ENCODE measurements at places on chromosomes 13 and 19. TPM values are rescaled to one million over a fixed set of nuclear protein-coding genes. Genes with fewer than 3 reads are reported as not detected.

PRKD2 gene
- total RNA-seq: 70.8 TPM

ZNF350 gene
- 14.2 TPM for total RNA-seq

IGFL3 gene
- total RNA-seq: not detected

GPR12 gene
- 0.14 TPM for total RNA-seq

DNA sequence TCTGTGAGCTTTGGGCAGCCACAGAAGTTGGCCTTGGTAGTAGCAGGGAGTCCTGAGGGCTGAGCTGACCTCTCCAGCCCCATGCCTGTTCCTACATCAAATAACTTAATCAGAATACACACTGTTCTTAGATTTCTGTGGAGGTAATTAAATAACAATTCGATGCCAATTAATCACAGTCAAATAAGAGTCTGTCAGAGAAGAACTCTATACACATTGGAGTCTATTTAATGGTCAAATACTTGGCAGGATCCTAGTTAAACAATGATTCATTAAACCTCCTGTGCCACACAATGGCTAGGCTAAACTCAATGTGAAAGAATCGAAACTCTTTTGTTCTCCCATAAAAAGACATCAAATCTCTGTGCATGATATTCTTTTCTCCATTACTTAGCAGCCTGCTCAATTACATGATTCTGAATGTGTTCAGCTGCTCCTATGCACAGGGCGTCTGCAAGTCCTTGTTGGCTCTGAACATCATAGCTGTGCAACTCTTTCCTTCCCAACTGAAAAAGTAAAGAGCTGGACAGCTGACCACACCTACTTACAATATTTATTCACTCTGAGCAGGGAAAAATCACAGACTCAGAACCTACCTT is 173.1 kb downstream of the ABCC4 start:
- H3K27me3 ChIP-seq: no peaks in the 10 kb centered on the region
- H3K4me1 ChIP-seq: peaks cover 22% of the 10 kb centered on the region
- peaks cover 13% of the 10 kb centered on the region for H3K36me3 ChIP-seq
- peak overlapping the region; percentile 67 for H3K27ac ChIP-seq

DNA sequence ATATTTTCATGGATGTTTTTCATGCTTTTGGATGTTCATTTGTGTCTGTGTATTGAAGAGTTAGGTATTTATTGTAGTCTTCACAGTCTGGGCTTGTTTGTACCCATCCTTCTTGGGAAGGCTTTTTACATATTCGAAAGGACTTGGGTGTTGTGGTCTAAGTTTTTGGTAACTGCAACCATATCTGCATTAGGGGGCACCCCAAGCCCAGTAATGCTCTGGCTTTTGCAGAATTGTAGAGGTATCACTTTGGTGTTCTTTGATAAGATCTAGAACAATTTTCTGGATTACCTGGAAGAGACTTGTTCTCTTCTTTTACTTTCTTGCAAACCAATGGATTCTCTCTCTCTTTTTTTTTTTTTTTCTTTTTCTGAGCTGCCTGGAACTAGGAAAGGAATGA is 581.3 kb downstream of the DACH1 start:
- no peak for DNase-seq
- no peak overlapping the region for H3K27ac ChIP-seq
- H3K27me3 ChIP-seq: no peaks in the 10 kb centered on the region
- H3K36me3 ChIP-seq: no peaks in the 10 kb centered on the region
- no peak overlapping the region for H3K4me3 ChIP-seq
- H3K4me1 ChIP-seq: no peaks in the 10 kb centered on the region

DNA sequence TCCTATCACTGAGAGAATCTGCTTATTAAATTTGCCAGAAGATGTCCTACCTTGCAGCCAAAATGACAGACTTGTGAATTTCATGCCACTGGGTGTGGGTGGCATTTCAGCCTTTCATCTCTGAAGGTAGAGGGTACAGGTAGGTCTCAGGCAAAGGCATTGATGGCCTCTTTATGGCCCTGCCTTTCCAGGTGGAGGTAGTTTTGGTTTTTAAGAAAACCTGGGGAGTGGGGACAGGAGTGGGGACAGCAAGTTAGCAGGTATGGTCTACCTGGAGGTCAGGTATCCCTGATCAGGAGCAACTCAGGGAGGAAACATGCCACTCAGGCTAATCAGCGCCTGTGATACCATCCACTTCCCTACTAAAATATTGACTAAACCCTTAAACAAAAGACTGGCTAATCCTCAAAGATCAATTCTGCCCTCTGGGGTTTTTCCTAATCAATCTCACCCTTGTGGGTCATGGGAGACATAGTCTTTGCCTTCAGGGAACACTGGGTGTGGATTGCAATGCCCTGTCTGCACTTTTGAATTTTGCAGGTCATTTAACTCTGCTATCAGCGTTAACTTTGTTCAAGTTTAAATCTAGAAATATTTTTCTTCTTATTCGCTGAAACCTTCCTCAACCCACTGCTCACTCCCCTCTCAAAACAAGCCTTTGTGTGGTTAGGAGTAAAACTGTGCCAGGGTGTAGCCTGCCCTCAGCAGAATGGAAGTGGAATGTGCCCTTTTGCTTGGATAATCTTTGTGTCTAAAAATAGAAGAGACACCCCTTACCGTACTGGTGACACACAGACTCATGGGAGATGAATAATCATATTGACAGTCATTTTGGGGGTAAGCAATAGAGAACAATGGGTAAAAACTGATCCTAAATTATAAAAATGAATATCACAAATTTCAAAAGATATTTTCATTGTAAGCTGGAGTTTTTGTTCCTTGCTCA is 233.7 kb downstream of the COG6 start:
- no peaks in the 10 kb centered on the region for H3K36me3 ChIP-seq
- peaks cover 18% of the 10 kb centered on the region for H3K4me1 ChIP-seq
- no peak overlapping the region for H3K4me3 ChIP-seq
- H3K27ac ChIP-seq: peak overlapping the region; percentile 3

- H3K4me1 ChIP-seq: no peaks in the 10 kb centered on the region
- no peaks in the 10 kb centered on the region for H3K36me3 ChIP-seq
- no peak overlapping the region for H3K4me3 ChIP-seq
- peaks cover 6% of the 10 kb centered on the region for H3K27me3 ChIP-seq
- DNase-seq: no peak
Measured at GRCh38 chr13:29621051-29621800, 25.7 kb upstream of the SLC7A1 start.

DNA sequence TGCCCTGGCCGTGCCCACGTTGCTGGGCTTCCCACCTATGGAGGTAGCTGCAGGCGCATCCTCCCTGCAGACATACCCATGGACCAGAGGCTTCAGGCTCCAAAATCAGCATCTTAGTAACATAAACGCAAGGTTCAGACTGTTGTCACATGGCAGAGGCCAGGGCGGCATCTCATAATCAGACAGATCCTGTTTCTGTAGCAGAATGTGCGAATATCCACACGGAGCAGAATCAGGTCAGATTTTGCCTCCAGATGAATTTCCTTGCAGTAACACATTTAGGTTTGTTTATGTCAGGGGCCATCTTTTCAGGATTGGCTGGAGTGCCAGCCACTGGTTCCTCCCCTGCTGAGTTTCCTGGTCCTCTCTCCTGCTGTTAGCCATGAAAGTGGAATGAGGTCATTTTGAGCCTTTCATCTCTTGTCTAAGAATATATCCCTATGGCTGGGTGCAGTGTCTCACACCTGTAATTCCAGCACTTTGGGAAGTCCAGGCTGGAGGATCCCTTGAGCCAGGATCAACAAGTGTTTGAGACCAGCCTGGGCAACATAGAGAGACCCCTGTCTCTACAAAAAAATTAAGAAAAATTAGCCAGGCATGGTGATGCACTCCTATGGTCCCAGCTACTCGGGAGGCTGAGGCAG is 20.5 kb downstream of the SMARCA4 start:
- H3K27me3 ChIP-seq: no peaks in the 10 kb centered on the region
- DNase-seq: no peak
- no peak overlapping the region for H3K27ac ChIP-seq
- peaks cover 9% of the 10 kb centered on the region for H3K4me1 ChIP-seq

DNA sequence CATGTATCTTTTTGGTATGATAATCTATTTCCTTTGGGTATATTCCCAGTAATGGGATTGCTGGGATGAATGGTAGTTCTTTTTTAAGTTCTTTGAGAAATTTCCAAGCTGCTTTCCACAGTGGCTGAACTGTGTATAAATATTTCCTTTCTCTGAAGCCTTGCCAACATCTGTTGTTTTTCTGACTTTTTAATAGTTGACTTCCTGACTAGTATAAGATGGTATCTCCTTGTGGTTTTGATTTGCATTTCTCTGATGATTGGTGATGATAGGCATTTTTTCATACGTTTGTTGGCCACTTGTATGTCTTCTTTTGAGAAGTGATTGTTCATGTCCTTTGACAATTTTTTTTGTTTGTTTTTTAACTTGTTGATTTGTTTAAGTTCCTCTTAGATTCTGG is 61.6 kb upstream of the PCDH17 start:
- no peak overlapping the region for H3K4me3 ChIP-seq
- no peaks in the 10 kb centered on the region for H3K27me3 ChIP-seq
- H3K36me3 ChIP-seq: no peaks in the 10 kb centered on the region
- no peak for DNase-seq
- no peak overlapping the region for H3K27ac ChIP-seq

GRCh38 chr19:43775299-43775890 is 5.4 kb downstream of the KCNN4 start:
- peaks cover 30% of the 10 kb centered on the region for H3K27me3 ChIP-seq
- H3K4me1 ChIP-seq: peaks cover 45% of the 10 kb centered on the region
- peak overlapping the region; percentile 77 for H3K4me3 ChIP-seq
- DNase-seq: no peak
- H3K36me3 ChIP-seq: no peaks in the 10 kb centered on the region
- H3K27ac ChIP-seq: no peak overlapping the region

DNA sequence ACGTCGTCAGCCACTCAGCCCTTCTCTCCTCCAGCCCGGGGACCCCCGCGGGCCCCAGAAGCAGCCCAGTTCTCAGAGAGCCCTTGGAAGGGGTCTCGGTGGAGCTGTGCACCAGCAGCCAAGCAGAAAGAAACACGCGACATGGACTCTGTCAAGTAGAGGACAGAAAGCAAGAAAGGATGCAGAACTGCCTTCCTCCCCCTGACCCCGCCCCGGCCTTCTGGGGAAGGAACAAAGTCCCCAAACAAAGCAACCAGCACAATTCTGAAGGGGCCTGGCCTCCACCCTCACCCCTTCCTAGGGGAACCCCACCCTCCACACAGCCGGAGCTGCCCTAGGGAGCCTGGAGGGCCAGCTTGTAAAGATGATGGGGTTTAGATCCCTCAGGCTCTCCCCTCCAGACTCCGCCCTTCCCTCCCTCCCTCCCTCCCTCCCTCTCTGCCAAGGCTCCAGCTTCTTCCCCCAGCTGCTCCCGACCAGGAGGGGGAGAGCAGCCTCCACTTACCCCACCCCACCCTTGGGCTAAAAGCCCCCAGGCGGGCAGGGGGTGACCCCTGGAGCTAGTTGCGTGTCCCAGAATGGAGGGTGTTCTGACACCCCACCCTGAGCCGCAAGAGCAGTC is 7.8 kb downstream of the LYL1 start:
- H3K36me3 ChIP-seq: no peaks in the 10 kb centered on the region
- no peak overlapping the region for H3K27ac ChIP-seq
- peaks cover 74% of the 10 kb centered on the region for H3K27me3 ChIP-seq
- H3K4me1 ChIP-seq: peaks cover 10% of the 10 kb centered on the region
- no peak overlapping the region for H3K4me3 ChIP-seq
- DNase-seq: no peak

GRCh38 chr13:37640499-37640898 is 41.9 kb upstream of the POSTN start:
- DNase-seq: no peak
- no peaks in the 10 kb centered on the region for H3K36me3 ChIP-seq
- no peak overlapping the region for H3K4me3 ChIP-seq
- H3K27ac ChIP-seq: no peak overlapping the region
- H3K27me3 ChIP-seq: peaks cover 3% of the 10 kb centered on the region

DNA sequence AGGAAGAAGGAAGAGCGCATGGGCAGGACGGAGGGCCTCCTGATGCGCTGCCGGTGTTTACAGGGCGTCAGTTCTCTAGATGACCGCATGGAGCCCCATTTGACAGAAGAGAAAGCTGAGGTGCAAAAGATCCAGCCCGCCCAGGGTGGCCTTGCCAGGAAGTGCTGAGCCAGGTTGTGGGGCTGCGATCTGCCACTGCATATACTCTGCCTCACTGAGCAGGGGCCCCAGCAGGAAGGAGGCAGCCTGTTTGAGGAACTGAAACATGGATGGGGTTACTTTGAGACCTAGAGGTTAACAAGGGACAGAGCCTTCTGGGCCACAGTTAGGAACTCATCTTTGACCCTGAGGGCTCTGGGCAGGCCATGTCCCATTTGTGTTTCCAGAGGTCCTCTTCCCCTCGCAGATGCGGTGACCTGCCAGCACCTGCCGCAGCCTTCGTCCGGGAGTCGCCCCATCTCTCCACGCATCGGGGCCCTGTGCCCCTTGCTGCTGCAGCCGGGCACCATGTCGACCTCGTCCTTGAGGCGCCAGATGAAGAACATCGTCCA is 3.2 kb downstream of the EPN1 start:
- no peak overlapping the region for H3K4me3 ChIP-seq
- H3K27ac ChIP-seq: no peak overlapping the region
- no peak for DNase-seq
- H3K36me3 ChIP-seq: peaks cover 7% of the 10 kb centered on the region

DNA sequence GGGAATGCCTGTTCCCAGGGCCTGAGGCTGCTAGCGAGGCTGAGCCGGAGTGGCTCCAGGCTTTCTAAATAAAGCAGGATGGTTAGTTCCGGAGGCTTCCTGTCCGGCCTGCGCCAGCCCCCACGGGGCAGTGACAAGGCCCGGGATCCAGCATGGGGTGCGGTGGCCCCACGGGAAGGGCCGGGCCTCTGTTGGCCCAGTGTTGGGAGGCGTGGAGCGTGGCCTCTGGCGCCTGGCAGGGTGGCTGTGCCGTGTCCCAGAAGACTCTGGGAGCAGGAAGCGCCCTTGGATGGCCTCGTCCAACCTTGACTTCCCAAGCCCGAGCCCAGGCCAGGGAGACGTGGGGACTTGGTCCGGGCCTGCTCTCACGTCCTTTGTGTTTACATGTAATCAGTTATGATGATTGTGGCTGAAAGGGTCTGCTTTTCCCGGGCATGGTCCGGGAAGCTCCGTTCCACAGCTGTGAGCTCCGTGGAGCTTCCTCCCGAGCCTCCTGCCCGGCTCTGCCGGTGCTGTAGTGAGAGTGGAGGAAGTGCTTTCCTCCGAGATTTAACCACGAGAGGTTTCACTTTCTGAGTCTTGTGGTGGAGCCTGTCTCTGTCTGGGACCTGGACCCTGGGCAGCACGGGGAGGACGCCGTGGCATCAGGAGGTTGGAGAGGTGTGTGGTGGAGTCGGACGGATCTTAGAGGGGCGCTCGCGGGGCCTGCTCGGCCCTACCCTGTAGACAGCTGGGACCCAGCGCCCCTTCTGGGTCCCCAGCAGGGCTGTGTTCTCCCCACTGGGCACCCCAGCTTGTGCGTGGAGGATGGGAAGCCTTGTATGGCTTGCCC is 4.6 kb downstream of the GNA11 start:
- H3K27ac ChIP-seq: peak overlapping the region; percentile 53
- H3K27me3 ChIP-seq: no peaks in the 10 kb centered on the region
- H3K4me1 ChIP-seq: peaks cover 12% of the 10 kb centered on the region
- H3K4me3 ChIP-seq: peak overlapping the region; percentile 54

- DNase-seq: no peak
- H3K27ac ChIP-seq: peak overlapping the region; percentile 16
- H3K36me3 ChIP-seq: no peaks in the 10 kb centered on the region
- H3K27me3 ChIP-seq: peaks cover 3% of the 10 kb centered on the region
- no peak overlapping the region for H3K4me3 ChIP-seq
Measured at GRCh38 chr19:28737021-28737895, 475.7 kb downstream of the UQCRFS1 start.

GRCh38 chr19:883661-884211 is 9.3 kb downstream of the MED16 start:
- H3K27ac ChIP-seq: no peak overlapping the region
- no peaks in the 10 kb centered on the region for H3K27me3 ChIP-seq
- DNase-seq: no peak
- H3K4me1 ChIP-seq: no peaks in the 10 kb centered on the region
- no peak overlapping the region for H3K4me3 ChIP-seq
- H3K36me3 ChIP-seq: peaks cover 5% of the 10 kb centered on the region

All from type B pancreatic cell (in vitro differentiated cells).